ENCODE measurements at places on chromosomes 5 and 9.

GRCh38 chr9:96868709-96869108, 14.4 kb upstream of the ZNF782 start:
- DNase-seq = no peak

GRCh38 chr5:168198359-168198758, 93.1 kb upstream of the WWC1 start:
- DNase-seq = no peak

- DNase-seq = no peak
These were observed 374.9 kb downstream of the TLE4 start for GRCh38 chr9:79946712-79947111.

GRCh38 chr9:133478851-133479711, at the start of gene SLC2A6:
SLC2A6 (minus strand) TSS chr9:133479099; CDS start chr9:133479059, 40 bp downstream.
- DNase-seq = peak; percentile 72

GRCh38 chr5:180161420-180162303, 47.3 kb downstream of the RASGEF1C start:
- no peak for DNase-seq

- DNase-seq = no peak
These were observed 23.3 kb downstream of the CCNH start for GRCh38 chr5:87389296-87390034.

DNA sequence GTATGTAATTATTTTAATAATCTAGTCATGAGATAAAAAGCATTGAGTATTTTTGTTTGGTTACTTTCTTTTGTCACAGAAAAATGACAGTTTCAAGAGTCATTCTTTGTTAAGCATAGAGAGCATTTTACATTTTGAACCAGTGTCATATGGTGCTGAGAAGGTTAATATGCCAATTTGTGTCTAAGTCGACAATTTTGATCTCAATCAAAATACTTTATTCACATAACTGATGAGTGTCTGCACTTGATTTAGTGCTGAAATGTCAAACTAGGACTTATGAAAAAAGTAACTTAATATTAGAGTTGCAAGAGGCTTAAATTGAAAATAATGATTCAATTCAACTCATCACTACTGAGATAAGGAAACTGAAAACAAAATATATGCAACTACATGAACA, 1804.6 kb upstream of the ACO1 start:
- DNase-seq = no peak

- DNase-seq = no peak
These were observed 24.1 kb downstream of the PSAT1 start for GRCh38 chr9:78320875-78321496.

DNA sequence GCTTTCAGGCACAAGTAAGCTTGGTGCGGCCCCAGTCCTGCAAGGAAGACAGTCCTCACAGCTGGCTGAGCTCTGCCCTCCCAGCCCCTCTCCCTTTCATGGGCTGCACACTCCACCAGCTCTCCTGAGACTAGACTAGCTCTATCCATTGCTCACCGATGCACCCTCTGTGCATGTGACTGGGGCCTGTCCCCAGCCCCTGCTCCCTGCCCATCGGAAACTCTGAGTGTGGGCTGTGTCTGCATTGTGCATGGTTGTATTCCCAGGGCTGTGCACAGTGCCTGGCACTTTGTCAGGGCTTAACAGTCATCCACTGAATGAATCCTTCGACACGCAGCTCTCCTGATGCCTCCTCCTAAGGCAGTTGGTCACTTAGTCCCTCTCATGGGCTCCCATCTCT, 92.2 kb downstream of the PPARGC1B start:
- no peak for DNase-seq

DNA sequence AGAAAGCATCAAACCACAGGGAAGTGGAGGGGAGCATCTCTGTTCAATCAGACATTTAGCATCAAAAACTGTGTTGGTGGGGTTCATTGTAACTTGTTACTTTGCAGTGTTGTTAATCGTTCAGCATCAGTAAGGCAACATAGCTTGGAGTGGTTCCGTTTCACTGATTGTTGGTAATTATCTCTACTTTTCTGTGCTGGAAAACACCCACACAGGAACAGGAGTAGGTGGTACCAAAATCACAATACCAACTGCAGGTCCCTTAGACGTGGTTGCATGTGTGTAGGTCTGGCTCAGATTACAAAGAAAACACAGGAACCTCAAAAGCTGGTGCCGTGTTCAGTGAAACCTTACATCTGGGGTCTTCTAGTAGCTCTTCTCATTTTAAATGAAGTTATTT, 146.8 kb downstream of the RNF180 start:
- DNase-seq = no peak

DNA sequence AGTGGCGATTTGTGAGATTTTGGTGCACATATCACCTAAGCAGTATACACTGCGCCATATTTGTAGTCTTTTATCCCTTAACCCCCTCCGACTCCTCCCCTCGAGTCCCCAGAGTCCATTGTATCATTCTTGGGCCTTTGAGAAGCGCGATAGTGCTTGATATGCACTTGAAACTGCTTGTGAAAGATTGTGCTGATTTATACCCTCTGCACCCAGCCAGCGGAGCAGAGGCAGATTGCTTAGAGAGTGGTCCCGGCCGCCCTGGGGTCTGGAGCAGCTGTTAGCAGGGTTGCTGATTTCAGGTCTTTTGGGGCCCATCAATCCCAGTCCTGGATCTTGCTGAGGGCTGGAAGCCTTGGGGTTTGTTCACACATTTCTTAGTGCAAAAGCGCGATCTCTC, 13.0 kb upstream of the FAM240B start:
- DNase-seq = no peak

GRCh38 chr5:91469517-91470165, 86.5 kb upstream of the ARRDC3 start:
- no peak for DNase-seq

- DNase-seq = no peak
These were observed 149.1 kb downstream of the TENT4A start for GRCh38 chr5:6862306-6862705.
